ENCODE measurements at places on chromosomes 7 and 10.

DNA sequence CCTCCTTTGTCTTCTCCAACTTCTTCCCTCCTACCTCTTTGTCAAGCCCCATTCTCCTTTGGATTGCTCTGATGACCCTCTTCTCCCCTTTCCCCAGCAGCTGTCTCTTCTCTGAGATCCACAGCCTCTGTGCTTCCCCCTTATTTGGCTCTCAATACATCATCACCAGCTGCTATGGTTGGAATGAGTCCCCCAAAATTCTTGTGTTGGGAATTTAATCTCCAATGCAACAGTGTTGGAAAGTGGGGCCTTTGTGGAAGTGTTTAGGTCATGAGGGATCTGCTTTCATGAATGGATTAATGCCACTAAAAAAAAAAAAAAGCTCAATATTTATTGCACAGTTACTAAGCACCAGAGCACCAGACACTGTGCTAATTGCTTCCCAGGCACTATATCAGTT is 39.2 kb upstream of the FRMD4A start:
- no peak for DNase-seq

DNA sequence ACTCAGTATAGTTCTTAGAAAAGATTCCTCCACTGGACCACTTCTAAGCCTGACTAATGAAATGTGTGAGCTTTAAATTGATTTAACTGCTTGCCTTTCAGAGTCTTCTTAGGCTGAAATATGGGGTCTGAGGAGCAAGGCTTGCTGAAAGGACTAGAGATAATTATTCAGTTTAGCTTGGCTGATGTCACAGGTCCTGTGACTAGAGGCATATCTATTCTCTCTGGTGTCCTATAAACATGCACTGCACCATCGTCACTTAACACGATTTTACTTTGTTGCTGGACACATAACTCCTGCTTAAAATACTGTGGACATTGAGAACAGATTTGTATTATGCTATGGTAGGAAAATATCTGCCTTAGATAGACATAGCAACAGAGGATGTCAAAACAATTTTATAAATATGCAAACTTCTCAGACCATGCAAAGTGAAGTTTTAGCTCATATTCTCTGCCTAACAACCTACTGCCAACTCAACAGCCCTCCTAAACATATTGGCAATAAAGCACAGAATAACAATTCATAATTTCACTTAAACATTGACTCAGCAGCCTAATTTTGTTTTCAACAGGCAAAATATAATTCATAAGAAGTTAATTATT is 80.2 kb downstream of the RNF133 start:
- no peak for DNase-seq

GRCh38 chr10:75613685-75614504 is 182.5 kb downstream of the LRMDA start:
- DNase-seq: no peak

DNA sequence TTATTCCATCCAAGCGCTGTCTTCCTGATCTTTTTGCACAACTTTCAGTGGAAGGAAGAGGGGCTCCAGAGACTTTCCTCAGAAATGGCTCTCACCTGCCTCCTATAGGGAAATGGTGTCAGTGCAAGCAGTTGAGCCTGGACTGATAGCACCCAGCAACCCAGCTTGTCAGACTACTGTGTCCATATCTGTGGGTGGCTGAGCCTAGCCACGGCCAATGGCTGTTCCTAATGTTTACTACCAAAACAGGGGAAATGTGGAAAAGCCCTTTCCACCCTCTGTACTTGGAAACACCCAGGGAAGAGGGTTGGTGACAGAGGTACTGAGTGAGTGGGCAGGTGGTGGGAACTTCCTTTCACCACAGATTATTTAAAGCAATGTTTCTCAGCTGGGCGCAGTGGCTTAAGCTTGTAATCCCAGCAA is 4.3 kb upstream of the YKT6 start:
- peak; percentile 49 for DNase-seq

DNA sequence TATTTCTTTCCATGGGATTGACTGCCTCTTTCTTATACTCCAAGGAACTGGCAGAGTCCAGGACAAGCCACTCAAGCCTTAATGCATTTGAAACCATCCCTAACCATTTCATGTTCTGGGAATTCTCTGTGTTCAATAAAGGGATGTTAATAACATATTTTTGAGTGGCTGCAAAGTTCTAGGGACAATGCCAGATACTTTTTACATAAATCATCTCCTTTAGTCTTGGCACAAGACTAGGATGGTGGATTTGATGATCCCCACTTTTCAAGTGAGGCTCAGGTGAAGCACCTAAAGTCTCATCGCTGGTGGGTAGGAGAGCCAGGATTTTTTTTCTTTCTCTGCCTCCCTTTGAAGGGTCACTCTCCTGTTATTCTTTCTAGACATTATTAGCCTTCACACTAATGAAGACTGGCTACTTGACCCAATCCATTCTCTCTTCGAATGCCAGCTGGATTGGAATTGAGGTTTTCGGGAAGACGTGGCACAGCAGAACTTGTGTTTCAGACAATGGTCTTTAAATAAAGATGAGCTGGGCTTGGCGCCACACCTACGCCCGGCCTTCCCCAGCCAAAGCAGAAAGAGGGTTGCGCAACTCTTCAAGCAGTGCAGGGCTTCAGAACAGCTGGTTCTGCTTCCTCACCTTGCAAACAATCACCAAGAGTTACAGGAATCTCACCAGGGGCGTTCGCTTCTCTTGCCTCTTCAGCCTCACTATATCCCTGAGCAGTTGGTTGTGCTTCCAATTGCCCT is 73.8 kb upstream of the BMPER start:
- DNase-seq: peak; percentile 37

- DNase-seq: no peak
These were observed 125.7 kb downstream of the GFRA1 start for GRCh38 chr10:116147147-116147905.

DNA sequence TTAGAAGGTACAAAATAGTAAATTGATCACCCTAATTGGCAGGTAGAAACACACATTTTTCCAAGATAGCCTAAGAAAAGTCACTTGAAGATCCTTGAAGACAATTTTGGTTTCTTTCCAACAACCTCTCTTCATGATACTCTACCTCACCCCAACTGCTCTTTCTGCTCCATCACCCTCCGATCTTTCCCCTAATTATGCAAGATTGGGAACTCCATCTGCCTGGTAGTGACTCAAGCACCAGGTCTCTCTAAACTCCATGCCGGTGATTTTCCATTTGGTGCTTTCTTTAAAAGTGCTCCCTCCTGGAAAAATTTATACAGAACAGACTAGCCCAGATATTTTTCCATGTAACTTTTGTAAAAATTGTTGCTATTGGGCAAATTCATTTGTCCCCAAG is 1.1 kb upstream of the AKR1B1 start:
- DNase-seq: peak; percentile 25

All from bronchial epithelial cell (primary cell).